GM03348 (cell line): ENCODE measurements at places on chromosomes 1 and 21.

DNA sequence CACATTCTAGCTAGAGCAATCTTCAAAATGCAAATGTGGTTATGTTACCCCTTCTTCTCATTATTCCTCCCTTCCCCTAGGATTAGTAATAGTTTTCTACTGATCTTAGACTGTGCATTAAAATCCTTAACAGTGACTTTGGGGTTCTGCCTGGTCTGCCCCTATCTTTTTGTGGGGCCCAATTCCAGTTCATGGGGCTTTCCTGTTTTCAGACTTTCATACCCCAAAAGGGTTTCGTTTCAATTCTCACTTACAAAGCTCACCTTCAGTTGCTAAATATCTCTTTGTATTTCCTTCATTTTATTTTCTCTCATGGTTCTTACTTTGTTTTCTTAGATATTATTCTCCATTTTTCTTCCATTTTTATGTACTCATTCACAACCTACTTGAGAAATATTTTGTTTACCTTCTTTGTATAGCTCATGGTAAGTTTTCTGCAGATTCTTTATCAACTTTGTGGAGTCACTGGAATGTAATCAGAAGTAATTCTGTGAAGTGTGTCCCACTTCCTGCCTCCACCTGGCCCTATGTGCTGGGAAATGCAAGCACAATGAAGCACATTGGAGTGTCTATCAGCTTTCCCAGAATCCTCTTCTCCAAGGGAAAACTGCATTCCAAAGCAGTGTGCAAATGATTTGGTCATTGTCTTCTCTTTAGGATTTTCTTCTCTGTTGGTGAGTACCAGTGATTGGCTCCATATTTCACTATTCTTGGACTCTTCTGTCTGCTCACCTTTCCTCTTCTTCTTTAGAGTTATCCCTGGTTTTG lies 350.2 kb downstream of the ZNF326 start:
- DNase-seq = no peak

DNA sequence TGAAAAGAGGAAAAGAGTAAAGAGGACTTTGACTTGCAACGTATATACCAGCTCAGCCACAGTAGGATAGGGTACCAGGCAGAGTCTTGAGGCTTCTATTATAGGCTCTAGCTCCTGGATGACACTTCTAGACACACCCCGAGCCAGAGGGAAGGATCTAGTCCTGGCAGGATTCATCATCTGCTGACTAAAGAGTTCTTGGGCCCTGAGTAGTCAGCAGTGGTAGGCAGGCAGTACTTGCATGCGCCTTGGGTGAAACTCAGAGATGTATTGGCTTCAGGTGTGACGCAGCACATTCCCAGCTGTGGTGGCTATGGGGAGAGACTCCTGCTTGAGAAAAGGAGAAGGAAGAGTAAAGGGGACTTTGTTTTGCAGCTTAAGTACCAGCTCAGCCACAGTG lies 162.3 kb upstream of the APP start:
- DNase-seq = no peak

GRCh38 chr1:183777328-183777727 lies 27.6 kb upstream of the RGL1 start:
- DNase-seq = no peak

- DNase-seq = peak; percentile 81
Observed at GRCh38 chr1:8169364-8170058, 143.4 kb upstream of the ERRFI1 start.

- peak; percentile 26 for DNase-seq
Observed at GRCh38 chr1:173190101-173190936, 16.8 kb downstream of the TNFSF4 start.

DNA sequence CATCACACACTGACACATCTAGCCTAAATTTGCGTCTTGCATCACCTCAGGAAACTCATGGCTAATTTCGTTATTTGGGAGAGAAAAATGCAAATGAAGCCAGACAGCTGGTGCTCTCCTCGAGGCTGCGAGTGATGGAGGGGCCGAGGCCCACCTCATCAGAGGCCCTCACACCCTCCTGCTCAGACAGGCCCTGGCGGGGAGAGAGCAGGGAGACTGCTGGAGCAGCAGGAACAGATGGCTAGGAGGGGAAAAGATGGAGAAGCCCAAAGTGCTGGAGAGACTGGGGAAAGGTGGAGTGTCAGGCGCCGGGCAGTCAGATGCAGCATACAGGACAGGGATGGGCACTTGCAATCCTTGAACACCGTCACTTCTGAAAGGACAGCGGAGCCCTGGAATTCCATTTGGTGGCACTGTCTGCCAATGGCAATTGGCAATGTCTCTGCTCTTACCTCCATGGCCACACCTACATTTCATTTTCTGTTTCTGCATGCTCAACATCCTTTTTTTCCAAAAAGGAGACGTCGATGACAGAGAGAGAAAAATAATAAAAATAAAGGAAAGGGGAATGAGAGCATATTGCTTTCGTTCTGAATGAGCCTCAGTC lies 286.2 kb downstream of the SPATA17 start:
- no peak for DNase-seq

GRCh38 chr1:191561276-191561675 lies 597.0 kb upstream of the RGS18 start:
- DNase-seq = no peak

DNA sequence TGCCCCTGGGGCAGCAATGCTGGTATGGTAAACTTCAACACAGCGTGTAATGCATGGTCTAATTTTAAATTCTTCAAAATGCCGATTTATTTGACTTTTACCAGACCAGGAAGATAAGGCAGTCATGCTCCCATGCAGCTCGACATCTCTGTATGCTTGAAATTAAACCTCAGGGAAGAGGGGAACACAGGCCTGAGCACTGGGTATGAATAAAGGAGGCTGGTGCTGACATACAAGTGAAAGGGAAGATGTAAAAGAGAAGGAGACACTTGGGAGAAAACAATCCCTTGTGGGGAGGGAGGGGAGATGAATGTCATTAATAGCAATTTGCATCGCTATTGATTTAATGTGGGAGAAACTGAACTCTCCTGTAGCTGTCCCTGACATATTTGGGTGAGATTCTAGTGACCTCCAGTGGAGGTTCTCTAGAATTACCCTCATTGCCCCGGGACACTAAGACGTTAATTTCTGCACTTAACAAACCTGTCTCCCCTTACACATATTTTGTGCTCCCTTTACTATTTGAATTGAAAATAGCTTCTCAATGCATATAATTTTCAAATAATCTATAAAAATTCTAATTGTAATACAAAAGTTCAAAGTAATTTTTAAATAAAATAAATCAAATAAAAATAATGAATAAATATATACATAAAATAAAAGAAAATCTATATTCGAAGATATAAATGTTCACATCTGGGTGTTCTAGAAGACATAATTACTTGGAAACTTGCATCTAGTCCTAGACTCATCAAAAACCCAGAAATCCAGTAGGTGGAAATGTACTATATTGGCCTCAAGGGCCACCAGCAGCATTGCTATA lies 283.1 kb downstream of the LMX1A start:
- peak; percentile 76 for DNase-seq

DNA sequence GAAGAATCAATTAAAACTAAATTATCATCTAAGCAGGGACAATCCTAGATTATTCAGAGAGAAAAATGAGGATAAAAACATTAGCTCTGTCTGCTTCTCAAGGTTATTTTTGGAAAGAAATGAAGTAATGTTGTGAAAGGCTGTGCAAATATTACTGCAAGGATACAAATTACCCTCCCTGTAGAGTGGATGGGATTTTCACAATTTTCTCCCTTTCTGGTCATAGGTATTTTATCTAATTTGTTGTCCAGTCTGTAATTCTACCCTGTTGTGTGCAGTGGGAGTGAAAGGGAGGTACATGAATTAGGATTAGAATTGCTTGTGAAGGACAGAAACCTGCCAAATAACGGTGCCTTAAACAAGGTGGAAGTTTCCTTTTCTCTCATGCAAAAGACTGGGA lies 54.7 kb downstream of the MAP3K7CL start:
- DNase-seq = no peak

- no peak for DNase-seq
Observed at GRCh38 chr1:46581681-46582455, 22.2 kb downstream of the MKNK1 start.

- DNase-seq = peak; percentile 89
Observed at GRCh38 chr1:16183179-16183578, 27.3 kb upstream of the EPHA2 start.

- DNase-seq = no peak
Observed at GRCh38 chr1:15254559-15254958, 7.5 kb downstream of the FHAD1 start.

DNA sequence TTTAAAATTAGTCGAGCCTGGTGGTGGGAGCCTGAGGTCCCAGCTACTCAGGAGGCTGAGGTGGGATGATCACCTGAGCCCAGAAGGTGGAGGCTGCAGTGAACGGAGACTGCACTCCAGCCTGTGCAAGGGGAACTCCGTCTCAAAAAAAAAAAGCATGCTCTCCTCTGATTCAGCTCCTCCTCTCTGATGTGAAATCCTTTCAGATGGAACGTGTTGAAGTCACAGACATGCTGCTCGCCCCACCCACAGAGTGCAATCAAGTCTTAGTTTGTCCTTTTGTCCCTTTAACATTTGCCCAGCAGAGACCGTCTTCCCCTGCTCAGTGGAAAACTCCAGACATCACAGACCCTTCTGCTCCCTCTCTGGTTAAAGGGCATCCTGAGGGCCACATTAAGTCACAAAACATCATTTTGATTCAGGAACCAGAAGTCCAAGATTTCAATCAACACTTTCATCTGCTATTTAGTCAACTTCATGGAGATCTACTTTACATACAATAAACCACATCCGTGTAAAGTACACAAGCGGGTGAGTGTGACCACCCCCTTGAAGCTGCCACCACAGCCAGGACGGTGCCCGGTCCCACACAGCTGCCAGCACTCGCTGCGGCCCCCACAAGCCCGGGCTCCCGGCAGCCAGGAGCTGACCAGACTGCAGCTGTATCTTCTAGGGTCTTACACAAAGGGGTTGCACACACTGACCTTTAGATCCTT lies 18.9 kb upstream of the RNF223 start:
- no peak for DNase-seq

DNA sequence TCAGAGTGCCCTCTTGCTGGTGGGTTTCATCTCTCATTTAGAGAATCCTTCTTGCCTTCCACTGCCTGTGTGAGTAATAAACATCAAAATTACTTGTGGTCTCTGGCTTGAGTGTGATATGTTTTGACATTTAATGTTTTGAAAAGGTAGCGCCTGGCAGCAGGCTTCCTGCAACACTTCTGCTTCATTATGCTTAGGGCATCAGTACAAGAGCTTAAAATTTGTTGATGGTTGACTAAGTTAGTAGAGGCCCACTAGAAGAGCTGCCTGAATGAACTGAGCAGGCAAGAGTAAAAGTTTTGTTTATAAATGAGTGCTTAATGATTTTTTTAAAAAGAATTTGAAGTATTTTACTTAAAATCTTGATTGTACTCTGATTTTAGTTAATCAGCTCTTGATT lies 6.4 kb upstream of the RPE65 start:
- no peak for DNase-seq

DNA sequence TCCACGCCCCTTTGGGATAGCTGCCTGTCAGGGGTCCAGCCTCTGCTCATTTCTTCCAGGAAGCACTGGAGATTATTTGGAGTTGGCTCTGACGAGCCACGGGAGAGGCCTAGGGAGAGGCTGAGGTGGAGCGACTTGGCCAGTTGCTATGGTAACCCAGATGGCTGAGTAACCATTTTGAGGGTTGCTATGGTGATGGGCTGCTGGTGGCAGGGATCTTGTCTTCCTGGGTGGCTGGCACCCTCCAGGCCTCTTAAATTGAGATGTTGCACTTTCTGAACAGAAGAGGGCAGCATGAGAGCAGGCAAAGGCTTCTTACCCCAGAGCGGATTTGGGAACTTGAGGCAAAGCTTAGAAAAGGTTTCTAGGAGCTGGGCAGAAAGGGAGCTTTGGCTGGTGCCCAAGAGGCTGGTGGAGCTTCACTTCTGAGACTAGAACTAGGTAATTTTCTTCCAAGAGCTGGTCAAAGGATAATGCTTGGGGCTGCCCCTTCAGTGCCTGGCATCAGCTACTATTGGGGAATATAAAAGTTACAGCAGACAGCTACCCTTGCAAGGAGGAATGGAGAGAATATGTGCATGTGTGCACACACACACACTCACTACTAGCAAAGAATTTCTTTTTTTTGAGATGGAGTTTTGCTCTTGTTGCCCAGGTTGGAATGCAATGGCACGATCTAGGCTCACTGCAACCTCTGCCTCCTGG lies 72.5 kb downstream of the NDUFS5 start:
- peak; percentile 92 for DNase-seq

DNA sequence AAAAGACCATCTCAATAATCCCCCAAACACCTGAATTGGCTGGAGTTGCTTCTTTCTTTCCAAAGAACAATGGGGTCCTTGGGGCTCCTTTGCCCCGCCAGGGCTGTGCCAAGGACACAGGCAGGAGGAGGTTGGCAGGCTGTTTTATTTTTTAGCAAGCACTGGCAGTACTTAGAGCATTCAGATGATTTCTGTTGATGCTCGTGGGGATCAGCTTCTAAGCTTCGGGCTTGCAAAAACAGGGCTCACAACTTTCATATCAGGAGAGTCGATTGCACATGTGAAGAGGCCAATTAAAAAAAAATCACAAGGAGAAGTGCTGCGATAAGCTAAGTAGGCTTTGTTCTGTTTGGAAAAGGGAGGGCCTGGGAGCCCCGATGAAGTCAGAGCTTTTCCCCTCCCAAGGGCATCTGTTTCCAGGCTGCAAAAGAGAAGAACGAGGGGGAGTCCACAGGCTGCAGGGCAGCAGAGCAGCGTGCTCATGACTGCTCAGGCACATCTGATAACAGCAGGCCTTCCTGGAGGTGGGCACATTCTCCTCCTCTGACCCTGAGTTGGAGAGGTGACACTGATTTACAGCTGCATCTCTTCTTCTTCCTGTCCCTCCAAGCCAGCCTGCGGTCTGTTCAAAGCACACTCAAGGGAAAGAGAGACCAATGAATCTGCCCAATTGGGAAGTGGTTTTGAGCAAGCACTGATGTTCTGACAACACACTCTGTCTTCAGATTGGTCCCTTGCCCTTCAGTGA lies 27.3 kb upstream of the BCAR3 start:
- no peak for DNase-seq

DNA sequence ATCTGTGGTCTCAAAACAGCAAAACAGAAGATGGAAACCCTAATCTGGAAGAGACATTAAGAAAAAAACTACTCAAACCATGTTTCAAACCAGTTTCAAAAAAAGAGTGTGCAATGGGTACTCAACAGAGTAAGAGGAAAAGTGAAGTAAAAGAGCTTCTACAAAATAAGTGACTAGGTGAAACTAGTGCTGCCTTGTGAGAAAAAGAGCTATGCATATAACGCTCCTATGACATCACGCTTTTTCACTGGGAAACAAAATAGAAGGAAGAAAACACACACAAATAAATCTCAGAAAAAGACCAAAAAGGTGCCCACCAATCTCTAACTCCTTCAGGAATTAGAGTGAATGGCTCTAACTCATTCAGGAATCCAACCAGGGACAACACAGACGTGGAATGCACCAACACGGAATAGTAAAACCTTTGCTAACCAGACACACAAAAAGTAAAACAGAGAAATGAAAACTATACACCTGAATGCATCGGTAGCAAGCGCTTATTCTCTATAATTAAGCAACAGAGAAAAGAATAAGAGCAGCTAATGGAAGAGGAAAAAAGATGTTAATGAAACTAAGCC lies 1.3 kb downstream of the FOXJ3 start:
- DNase-seq = no peak
